NCI-H2081 (cell line): ENCODE measurements at places on chromosomes 3 and 15.

- DNase-seq, result no peak
Observed at GRCh38 chr15:98547275-98547674, 101.1 kb upstream of the IGF1R start.

DNA sequence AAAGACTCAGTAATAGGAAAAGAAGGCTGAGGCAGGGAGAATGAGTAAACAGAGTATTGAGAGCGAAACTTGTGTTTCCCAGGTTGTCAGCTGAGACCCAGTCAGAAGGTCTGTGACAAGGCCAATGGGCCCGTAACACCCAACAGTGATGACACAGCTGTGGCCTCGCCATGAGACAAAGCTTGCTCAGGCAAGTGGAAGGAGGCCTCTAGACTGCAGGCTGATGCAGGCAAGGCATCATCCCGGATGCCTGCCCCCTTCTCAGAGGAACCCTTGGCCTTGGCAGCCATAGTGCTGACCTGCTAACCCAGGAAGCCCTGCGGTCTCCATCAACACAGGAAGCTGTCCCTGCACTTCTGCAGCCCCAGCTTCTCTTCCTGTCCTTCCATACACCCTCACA is 15.4 kb downstream of the RAB6B start:
- no peak for DNase-seq

DNA sequence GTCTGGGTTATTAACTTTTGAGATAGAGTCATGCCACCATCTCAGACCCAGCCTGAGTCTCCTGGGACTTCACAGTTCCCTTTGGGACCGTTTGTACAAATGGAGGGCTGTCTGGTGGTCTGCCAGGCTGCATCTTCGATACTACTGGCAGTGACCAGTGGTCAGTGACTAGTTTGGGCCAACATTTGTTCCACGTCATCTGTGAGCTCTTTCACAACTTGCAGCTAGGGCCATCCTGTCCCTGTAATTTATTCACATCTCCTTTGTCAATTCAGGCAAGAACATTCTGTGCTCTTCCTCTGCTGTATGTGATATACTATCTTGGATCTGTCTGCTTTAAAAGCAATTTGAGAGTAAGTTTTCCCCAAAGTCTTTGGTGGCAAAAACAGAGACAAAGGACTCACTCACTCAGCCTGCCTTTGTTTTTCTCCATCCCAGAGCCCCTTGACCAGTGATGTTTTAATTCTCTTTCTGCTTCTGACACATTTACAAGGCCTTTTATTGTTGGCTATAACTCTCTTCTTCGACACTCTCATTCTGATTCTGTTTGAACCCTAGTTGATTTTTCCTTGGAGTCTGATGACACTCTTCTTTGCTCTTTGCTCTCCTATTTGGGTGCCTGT is 353.4 kb downstream of the EPHB1 start:
- no peak for DNase-seq

DNA sequence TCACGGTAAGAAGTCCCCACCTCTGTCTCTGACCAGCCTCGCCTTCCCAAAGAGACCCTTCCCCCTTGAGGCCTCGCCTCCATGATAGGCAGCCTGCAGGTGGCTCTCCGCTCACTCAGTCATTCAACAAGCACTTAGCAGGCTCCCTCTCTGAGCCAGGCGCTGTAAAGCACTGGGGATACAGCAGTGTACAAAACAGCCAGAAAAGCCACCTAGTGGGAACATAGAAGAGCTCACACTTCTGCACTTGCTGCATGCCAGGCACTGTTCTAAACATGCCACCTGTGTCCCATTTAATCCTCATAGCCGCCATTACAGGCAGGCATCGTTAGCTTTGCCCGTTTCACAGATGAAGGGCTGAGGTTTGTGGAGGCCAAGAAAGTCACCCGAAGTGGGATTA is 56.0 kb downstream of the SEMA3G start:
- DNase-seq, result no peak

DNA sequence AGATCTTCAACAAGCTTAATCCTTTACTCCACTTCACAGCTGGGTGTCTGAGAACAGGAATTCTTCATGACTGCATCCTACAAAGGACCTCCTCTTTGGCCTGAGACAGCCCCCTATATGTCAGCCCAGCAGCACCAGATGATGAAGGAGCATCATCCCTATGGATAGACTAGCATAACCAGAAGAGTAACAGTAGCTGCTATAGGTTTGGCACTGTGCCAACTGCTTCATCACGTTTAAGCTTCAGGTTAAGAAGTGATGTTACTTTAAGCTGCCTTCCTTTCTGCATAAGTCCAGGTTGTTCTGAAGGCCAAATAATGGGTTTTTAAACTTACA is 50.6 kb downstream of the CMSS1 start:
- DNase-seq, result no peak
